Stimulated activated CD4-positive, alpha-beta T cell treated with anti-CD3 and anti-CD28 coated beads, TNF-alpha, amount 100 ng/mL, for 48 hours (primary cell): ENCODE measurements at places on chromosomes 3 and 15.

DNA sequence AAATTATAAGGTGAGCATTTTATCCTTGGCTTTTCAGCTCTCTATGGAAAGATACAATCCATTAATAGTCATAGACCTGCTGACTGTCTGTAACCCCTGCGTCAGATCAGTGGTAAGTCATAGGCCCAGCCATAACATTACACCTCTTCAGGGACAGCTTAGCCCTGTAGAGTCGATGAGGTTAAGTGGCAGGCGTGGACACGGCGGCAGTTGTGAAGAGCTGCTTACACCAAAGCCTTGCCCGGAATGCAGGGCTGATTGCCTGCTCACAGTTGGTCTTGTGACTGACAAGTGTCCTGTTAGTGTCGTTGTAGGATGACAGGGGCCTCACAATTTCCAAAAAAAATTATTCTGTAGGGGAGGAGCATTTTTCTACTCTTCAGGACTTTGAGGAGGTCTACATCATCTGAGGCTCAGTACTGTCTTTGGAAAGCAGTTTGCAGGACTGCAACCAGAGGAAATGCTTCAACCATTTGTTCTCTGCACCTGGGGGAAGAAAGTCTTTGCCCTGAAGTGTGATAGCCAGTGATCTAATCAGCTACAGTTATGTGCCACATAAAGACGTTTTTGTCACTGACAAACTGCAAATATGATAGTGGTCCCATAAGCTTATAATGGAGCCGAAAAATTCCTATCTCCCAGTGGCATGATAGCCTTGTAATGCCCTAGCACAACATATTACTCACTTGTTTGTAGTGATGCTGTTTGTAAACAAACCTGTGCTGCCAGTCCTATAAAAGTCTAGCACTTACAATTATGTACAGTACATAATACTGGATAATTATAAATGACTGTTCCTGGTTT lies 14.9 kb upstream of the SELENOT start:
- DNase-seq: no peak

DNA sequence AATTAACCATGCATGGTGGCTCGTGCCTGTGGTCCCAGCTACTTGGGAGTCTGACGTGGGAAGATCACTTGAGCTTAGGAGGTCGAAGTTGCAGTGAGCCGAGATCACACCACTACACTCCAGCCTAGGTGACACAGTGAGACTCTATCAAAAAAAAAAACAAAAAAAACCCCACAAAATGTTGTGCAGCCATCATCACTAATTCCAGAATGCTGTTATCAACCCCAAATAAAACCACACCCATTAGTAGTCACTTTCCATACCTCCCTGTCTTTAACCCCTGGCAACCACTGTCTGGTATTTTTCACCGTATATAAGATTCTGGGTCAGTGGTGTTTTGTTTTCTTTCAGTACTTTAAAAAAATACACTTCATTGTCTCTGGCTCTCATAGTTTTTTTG lies 16.6 kb downstream of the HMCES start:
- DNase-seq: no peak

DNA sequence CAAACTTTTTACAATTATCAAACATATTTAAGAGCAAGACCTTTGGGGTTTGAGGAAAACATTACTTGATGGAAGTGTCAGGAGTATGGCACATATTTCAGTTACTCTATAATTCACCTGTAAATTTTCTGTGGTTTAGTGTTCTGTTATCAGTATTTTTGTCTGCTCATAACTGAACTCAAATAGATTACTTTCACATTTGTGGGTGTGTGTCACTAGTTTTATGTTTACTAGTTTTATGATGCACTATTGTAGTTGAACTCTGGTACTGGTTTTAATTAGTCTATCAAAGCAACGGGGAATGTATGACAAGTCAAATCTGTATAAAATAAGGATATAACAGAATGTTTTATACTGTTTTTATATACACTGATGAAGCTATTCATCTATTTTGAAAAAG lies 27.2 kb downstream of the OXSM start:
- no peak for DNase-seq

DNA sequence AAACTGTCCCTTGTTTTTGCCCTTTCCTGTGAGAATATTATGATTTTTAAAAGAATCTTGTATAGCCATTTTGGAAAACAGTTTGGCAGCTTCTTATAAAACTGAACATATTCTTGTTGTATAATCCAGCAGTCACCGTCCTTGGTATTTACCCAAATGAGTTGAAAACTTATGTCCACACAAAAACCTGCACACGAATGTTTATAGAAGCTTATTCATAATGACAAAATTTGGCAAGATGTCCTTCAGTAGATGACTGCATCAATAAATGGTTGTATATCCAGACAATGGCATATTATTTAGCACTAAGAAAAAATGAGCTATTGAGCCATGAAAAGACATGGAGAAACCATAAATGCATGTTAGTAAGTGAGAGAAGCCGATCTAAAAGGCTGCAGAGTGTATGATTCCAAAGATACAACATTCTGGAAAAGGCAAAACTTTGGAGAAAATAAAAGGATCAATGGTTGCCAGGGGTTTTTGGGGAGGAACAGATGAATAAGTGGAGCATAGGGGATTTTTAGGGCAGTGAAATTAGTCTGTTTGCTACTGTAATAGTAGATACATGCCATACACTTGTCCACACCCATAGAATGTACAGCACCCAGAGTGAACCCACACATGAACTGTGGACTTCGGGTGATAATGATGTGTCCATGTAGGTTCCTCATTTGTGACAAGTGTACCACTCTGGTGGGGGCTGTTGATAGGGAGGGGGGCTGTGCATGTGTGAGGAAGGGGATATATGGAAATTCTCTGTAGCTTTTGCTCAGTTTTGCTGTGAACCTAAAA lies 31.7 kb downstream of the LIMD1 start:
- DNase-seq: no peak

- no peak for DNase-seq
Measured at GRCh38 chr3:184186184-184186901, at the start of gene ABCF3. Gene ABCF3, plus strand, starts transcription at chr3:184186199. Its CDS starts 9 bp downstream, at chr3:184186208.

DNA sequence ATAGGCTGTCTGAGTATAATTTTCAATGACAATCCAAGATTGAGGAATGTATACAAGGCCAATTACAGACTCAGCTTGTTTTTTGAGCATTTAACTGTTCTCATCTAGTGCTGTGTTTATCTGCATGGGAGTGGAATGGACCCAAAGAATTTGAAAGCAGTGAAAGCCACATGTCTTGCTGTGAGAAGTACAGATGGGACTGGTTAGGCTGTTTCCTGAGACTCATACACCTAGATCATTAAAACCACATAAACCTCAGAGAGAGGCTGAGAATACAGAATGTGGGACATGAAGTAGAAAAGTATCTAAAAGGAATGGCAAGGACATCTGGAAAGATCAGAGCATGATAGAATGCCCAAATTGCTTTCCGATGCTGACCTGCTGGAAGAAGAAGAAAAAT lies 224.6 kb downstream of the NLGN1 start:
- no peak for DNase-seq

- no peak for DNase-seq
Measured at GRCh38 chr3:128351546-128351945, 115.1 kb downstream of the DNAJB8 start.

GRCh38 chr15:101210466-101210865 lies 41.4 kb downstream of the CHSY1 start:
- no peak for DNase-seq

GRCh38 chr3:55467099-55467498 lies 20.0 kb downstream of the WNT5A start:
- DNase-seq: no peak

DNA sequence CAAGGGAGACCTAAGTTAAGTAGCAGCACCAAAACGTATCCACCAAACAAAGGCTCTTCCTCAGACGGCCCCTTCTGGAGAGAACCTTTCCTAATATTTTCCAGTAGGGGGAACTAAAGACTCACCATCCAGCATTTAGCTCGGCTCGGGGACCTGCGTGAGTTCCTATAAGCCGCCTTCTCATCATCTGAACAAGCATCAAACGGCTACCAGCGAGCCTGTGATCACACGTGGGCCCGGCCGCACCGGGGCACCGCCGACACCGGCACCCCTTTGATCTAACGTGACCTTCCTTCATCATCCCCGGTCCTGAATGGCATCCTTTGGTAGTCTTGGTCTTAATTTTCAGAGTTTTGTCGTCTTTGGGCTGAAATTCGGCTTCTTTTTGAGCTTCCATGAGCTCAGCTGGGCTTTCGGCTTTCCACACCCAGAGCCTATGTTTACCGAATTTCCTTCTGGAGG lies 1.4 kb upstream of the ROBO2 start:
- DNase-seq: no peak

DNA sequence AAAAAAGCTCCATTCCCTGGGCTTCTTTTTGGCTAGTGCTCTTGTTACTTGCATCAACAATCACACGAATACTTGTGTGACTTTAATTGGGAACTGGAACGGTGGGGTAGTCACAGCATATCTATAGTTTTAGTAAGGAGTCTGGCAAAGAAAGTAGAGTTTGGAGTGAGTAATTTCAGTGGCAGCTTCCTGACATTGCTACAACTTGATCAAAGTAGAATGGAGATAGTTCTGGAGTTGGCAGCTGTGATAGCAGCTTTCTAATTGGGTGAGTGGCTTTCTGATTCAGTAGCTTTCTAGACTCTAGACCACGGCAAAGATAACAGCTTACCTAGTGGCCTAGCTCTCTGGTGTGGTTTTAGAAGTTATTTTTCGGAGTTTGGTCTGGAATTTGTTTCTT lies 475.0 kb downstream of the TUSC7 start:
- no peak for DNase-seq

DNA sequence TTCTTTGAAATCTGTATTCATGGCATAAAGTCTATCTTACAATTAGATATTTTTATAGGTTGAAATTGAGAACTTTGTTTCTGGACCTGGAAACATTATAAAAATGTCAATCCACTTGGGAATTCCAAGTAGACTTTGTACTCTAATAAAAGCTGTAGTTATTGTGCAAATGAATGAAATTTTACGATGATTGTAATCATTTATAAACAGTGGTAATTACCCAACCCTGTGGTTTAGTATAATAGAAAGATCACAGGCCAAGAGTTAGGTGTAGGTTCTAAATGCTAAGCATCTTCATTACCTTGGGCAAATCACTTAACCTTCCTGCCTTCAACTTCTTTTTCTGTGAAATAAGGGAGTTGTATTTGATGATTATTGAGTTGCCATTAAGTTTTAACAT lies 13.2 kb upstream of the SLC7A14 start:
- no peak for DNase-seq

GRCh38 chr15:90883976-90884718 lies at the start of gene FES:
Gene FES, plus strand, starts transcription at chr15:90884504. Its CDS starts 542 bp downstream, at chr15:90885046.
- DNase-seq: no peak

- DNase-seq: no peak
Measured at GRCh38 chr3:65809641-65810150, 229.0 kb downstream of the MAGI1 start.
